ENCODE measurements at places on chromosomes 12 and 14.

GRCh38 chr14:26730929-26731618 is 133.2 kb upstream of the NOVA1 start:
- no peak for DNase-seq

- no peak for DNase-seq
Measured at GRCh38 chr12:91172096-91172495, 10.5 kb downstream of the DCN start.

- no peak for DNase-seq
Measured at GRCh38 chr12:64943686-64944085, 119.2 kb downstream of the TBC1D30 start.

- no peak for DNase-seq
Measured at GRCh38 chr14:94868772-94869072, 98.8 kb upstream of the GSC start.

DNA sequence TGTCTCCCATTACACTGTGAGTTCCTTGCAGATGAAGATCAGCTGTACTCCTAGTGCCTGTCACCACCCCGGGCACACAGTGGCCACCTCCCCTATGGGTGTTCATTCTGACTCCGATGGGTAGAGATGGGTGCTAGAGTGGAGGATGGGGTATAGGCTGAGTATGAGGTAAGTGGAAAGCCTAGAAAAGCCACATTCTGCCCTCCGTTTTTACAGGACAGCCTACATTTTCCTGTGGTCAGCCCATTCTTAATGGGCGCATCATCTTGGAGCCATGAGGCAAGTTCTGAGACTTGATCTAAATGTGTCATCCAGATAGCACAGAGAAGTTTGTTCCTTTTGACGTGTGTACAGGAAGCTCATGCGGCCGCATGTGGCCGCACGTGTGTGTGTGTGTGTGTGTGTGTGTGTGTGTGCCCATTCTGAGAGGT is 166.7 kb upstream of the HIF1A start:
- DNase-seq = peak; percentile 83

DNA sequence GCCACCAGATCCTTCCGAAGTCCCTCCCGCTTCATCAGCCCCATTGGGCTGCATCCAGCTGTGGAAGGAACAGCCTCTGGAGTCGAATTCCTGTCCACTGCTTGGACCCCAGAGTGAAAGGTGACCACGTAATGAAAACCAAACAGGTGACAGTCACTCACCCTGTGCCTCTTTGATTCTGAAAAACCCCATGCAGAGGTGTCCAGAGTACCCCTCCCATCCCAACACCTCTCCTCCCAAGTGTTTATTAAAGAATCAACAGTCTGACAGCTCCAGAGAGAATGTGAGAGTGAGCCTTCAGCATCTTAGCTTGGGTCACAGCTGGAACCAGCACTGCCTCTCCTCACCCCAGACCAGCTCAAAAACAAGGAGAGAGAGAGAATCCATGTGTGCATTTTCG is 178.6 kb upstream of the NOS1 start:
- no peak for DNase-seq

DNA sequence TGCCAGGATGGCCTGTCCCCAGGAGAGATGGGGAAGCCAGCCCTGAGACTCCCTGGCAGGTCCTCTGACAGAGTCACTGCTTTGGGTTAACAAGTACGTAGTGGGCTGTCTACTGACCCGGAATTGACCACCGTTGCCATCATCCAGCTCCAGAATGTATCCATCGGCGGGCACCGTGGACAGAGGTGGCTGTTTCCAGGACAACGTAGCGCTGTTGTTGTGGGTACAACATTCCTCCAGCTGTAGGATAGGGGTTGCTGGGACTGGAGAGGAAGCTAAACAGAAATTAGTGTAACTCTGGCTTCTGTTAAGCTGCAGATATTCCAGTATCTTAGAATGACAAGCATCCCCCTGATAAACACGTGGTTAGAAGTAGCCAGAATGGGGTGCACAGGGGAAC is 56.3 kb upstream of the PYGL start:
- DNase-seq = no peak

GRCh38 chr14:65141523-65141922 is 39.2 kb upstream of the MAX start:
- DNase-seq = no peak

DNA sequence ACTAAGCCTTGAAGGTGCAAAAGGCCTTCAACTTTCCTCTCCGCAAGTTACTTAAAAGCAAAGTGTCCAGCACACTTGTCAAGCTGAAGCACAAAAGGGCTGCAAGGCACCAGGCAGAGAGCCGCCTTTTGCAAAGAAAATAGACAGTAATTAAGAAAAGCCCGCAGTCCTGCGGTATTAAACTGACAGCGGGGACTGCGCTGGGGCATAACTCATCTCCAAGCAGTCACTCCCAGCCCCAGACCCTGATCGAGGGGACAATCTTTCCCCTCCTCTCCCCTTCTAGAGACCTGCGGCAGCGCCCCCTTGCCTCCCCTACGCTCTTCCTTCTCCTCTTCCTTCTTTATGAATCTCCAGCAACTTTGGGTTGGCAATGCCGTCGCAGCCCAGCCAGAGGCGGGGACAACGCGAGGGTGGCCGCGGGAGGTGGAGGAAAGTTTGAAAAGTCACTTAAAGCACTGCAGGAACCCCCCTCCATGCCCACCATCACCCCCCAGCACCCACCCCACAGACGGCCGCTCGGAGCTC is 200.9 kb upstream of the CAND1 start:
- no peak for DNase-seq

- no peak for DNase-seq
Measured at GRCh38 chr14:92035890-92036289, 4.0 kb downstream of the TRIP11 start.

GRCh38 chr12:88763536-88764100 is 183.3 kb upstream of the KITLG start:
- no peak for DNase-seq
